Spleen (tissue), 13 donors: ENCODE measurements at places on chromosomes 5 and 9.
A peak's percentile ranks its signal among the peaks of the same experiment; 100 is the strongest.

DNA sequence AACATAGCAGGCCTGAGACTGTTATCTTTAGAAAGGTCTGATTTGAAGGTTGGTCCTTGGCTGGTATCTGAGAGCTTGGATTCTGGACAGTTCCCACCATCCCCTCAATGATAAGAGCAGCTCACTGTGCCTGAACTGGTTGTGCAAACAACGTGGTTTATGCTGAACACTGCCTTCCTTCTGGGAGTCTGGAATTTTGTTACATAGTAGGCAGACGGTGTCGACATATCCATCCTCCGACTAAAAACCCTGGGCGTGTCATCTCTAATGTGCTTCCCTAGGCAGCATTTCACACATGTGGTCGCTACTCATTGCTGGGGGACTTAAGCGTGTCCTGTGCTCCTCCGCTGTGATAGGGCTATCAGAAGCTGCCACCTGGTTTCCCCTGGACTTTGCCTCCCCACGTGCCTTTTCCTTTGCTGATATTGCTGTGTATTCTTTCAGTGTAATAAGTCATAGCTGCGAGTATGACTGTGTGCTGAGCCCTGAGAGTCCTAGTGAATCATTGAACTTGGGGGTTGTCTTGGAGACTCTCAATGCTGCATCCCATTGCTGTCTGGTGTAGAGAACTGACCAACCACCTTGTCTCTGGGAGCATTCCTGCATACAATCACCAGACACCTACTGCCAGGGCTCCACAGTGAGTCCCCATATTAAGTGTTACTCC is 119.1 kb upstream of the TBC1D2 start:
- no peak for DNase-seq

DNA sequence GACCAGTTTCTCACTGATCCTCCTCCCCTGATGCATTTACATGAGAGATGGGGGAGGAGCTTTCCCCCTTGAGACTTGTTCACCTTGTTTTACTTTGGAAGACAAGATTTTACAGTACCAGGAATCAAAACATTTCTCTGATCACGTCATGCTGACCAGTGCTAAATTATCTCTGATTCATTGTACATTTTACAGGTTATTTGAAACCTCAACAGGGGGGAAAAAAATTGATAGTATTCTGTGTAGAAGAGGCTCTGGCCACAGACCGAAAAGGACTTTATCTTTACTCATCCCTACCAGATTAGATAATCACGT is 133.9 kb downstream of the GRIA1 start:
- no peak for DNase-seq

DNA sequence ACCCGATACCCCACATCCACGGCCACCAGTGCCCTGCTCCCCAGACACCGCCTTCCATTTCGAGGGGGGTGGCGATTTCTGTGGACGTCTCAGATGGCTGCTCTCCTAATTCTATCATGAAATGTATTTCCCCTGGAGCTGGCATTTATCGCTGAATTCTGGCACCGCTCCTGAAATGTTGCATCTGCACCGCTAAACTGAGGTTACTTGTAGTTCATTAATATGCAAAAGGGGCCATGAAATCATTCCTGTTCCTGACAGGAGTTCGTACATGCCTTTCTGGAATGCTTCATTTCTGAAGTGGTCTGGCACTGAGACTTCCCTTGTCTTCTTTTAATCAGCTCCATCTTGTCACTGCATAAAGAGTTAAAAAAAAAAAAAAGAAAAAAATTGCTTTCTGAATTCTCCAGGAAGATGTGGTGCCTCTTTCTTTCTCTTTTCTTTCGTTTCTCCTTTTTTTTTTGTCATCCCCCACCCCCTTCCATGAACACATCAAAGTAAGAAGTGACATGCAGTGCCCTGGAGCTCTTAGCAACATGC is 97.7 kb upstream of the SMARCA2 start:
- no peak for DNase-seq

DNA sequence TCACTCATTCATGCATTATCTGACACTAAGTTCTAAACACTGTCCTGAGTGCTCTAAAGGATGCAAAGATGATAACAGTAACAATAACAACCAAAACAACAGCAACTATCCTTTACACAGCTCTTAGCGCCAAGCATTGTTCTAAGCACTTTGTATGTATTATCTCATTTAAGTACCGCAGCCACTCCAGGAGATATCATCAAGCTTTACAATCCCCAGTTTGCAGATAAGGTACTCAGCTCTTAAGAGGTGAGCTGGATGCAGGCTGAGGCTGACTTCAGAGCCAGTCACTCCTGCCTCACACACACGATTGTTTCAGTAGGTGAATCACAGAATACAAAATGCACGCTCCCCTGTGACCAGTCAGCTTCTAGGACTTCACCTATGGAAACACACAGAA is 141.8 kb downstream of the PAX5 start:
- DNase-seq = no peak

DNA sequence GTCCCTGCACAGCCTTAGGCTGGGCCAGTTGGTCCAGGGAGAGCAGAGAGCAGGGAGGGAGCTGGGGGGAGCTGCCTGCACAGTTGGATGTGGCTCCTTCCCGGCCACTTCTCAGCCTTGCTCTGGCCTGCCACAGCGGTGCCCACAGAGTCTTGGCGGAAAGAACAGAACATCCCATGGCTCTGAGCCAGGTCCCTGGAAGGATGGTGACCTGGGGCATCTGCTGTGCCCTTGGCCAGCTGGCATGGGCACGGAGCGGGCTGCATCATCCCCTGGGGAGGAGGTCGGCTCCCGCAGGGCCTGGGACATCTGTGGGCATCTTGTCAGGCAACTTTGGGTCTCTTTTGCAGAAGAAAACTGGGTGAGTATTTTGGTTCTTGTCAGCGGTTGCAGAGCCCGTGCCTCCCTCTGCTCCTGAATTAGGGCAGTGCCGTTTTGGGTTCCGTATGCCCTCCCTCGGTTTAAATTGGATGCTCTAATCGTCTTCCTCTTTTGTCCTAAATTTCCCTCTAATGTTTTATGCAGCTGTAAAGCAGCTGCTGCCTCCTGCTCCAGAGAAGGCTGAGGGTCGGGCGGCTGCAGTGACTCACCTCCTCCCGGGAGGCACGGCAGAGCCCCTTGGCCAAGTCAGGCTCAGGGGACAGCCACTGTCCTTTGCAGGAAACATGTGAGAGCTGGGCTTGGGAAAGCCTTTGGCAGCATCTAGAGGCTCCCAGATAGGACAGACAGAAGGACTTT is 10.5 kb upstream of the NACC2 start:
- peak; percentile 81 for DNase-seq

- DNase-seq = no peak
Measured at GRCh38 chr5:136726506-136726905, 361.2 kb upstream of the TRPC7 start.

DNA sequence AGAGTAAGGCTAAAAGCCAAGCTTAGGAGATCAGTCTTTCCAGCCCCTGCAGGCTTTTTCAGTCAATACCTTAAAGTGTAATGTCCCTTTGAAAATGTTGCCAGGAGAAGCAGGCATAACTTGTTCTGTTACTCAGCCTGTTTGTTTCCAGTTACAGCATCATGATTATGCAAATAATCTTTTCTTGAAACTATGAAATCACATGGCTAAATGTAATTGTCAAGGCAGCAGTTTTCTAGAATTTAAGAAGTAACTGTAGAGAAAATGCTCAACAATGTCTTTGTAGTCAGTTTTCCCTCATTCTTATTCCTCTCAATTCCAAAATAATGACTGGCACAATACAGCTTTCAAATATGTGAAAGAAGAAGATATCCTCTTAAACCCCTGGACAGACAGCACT is 1.9 kb upstream of the GPR107 start:
- no peak for DNase-seq

GRCh38 chr5:61327760-61328753 is 4.0 kb upstream of the ZSWIM6 start:
- DNase-seq = no peak

DNA sequence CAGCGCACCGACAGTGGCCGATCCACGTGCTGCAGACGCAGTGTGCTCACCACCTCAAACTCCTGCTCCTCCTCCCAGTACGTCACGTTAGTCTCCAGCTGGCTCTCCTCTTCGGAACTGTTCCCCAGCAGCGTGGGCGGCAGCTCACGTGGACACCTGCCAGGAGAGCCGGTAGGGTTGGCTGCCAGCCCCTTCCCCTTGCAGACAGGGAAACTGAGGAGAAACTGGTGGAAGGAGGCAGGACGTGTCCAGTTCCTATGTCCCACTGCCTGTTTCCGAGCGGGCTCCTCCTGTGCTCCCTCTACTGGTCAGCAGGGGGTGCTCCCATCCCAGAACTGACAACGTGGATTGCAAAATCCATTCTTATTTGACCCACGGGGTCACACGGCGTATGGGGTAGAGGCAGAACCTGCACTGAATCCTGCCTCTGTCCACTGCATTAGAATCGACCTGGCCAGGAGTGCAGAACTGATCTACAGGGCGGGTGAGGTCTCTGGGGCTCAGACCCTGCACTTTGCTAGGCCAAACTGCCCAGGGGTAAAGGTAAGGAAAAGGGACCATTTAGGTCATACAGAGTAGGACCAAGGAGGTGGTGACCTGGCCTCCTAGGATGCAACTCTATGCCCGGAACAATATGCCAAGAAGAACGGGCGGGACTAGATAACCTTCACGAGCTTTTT is 25.7 kb downstream of the PDGFRB start:
- DNase-seq = no peak

GRCh38 chr5:74145951-74146350 is 494.6 kb downstream of the ENC1 start:
- no peak for DNase-seq

DNA sequence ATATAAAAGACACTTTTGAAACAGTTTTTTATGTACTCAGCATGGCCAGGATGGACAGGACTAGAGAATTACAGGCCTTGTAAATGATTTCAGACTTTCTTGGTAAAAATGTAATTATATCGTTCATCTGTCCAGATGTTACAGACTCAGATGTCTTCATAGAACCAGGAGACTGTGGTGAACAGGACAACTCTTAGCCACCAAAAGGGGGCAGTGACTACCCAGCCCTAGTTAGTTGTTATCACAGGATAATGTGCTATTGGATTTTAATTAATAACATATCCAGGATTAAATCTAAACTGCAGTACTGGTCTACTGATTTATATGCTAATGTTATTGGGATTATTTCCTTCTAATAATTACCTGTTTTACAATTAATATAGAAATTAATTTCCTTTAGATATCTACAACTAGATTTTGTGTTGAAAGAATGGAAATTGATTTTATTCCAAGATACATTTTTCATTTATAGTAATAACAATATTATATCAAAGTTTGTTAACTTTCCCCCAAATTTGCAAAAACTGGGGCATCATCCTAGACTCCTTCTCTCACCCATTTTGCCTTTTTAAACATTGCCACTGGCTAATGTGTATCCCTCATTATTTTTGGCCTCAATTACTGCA is 99.4 kb downstream of the MTREX start:
- no peak for DNase-seq

- no peak for DNase-seq
Measured at GRCh38 chr5:5675511-5675910, 253.0 kb downstream of the ICE1 start.

GRCh38 chr9:86202338-86202882 is 57.0 kb downstream of the C9orf153 start:
- no peak for DNase-seq

DNA sequence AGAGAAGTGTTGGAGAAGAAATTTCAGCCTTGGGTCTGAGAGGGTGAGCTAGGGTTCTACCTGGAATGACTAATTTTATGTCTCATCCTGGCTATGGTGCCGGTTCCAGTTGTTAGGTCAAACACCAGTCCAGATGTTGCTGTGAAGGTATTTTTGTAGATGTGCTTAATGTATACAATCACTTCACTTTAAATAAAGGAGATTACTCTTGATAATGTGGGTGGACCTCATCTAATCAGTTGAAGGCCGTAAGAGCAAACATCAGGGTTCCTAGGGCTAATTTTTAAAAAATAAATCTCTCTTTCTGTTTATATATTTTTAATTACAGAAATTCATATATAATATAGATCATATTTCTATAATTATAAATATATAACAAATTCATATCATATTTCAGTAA is 90.5 kb upstream of the GDNF start:
- DNase-seq = no peak

DNA sequence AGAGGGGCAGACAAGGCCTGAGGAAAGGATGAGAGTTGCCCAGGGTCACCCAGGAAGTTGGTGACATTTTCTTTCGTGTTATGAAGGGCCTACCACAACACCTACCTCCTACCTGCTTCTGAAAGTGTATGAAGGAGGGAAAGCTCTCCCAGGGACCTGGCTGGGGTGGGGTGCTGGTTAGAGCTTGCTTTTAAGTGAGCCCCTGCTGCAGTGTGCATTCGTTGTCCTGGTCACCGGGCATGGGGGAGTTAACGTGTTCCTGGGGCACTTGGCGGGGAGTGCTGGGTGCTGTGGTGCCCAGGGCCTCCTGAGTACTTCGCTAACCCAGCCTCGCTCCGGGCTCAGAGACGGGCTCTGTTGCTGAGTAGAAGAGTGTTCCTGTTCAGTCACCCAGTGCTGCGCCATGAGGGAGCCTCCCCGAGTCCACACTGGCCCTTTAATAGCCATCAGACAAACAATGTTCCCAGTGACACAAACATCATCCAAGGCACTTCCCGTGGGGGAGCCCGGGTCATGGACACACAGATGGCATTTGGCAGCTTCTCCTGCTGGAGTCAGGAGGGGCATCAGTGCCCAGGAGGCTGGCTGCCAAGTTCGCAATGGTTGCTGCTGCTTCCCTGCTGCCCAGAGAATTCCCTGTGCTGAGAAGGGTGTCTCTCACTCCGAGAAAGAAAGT is 85.7 kb downstream of the AMBP start:
- peak; percentile 86 for DNase-seq

GRCh38 chr5:78602400-78602799 is 46.2 kb downstream of the LHFPL2 start:
- DNase-seq = no peak

GRCh38 chr9:27749838-27750237 is 176.6 kb upstream of the C9orf72 start:
- no peak for DNase-seq

- DNase-seq = no peak
Measured at GRCh38 chr5:16600946-16601345, 15.9 kb downstream of the RETREG1 start.

- DNase-seq = no peak
Measured at GRCh38 chr9:80086822-80087345, 515.1 kb downstream of the TLE4 start.

GRCh38 chr5:155729684-155730059 is 597.3 kb upstream of the SGCD start:
- DNase-seq = peak; percentile 63

DNA sequence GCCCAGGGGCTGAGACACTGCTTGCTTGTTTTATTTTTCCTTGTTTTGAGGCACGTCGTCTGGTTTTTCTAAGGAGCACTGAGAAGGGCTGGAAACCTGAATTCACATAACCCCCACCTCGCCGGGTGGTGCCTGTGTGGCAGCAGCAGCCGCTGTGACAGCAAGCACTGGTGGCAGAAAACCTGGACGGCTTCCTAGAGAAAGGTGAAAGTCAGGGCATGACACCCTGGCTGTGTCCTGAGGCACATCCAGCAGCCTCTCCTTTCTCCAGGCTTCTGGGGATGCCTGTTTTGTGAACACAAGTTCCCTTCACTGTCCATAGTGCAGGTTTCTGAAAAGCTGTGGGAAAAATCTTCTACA is 29.2 kb downstream of the MRPL36 start:
- DNase-seq = peak; percentile 41

GRCh38 chr9:26954050-26954508 is 2.1 kb upstream of the IFT74 start:
- no peak for DNase-seq

GRCh38 chr9:135805422-135806022 is 101.8 kb downstream of the CAMSAP1 start:
- DNase-seq = peak; percentile 58

- DNase-seq = no peak
Measured at GRCh38 chr5:133478199-133478985, 133.9 kb downstream of the FSTL4 start.
